Amygdala (tissue), 56 donors: ENCODE measurements at places on chromosomes 3 and 15.

GRCh38 chr15:34514251-34514670 lies 69.2 kb downstream of the GOLGA8B start:
- DNase-seq: no peak

DNA sequence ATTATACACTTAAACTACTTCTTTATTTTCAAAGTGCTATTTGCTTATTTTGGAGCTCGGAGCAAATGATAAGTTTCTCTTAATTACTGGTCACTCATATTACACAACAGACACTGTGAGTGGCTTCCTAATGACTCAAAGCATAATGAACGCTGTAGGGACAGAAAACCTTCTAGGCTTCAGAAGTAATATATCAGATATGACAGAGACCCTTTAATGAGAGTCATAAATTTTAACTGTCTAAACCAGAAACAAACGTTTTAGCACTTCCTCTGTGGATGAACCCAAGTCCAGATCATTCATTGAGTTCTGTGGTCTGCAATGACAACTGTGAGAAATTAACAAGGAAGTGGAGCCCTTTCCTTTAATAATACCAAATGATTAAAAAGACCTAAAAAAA lies 66.6 kb downstream of the ARPP21 start:
- no peak for DNase-seq

- no peak for DNase-seq
Observed at GRCh38 chr3:72120806-72121778, 336.1 kb upstream of the PROK2 start.

- no peak for DNase-seq
Observed at GRCh38 chr3:32500880-32501782, 1.5 kb downstream of the CMTM6 start.

GRCh38 chr15:90442423-90442822 lies 54.4 kb downstream of the IQGAP1 start:
- DNase-seq: no peak

DNA sequence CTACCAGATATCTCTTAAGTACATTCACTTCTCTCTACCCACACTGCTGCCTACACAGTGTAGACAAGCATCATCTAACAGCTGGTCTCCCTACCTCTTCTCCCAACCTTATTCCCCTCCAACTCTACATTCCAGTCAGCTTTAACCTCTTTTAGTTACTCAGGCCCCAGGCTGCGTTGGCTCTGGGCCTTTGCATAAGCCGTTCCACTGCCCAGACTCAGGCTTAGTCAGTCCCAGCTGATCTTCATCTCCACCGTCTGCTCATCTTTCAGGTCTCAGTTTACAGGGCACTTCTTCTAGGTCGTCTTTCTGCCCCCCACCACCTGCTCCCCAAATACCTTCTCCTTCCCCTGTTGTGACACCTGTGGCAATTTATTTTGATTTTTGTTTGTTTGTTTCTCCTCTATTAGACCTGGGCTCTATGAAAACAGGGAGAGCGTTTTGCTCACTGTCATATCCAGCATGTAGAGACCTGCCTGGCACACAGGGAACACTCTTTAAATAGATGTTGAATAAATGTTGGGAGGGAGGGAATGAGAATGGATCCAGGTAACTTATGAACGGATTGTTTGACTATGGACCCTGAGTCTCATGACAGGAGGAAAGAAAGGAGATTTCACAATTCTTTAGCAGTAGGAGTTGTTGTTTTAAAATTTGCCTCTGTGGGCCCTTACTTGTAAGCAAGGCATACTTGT lies 11.1 kb downstream of the SLC27A2 start:
- DNase-seq: no peak

GRCh38 chr15:80557441-80558234 lies 137.5 kb upstream of the ABHD17C start:
- DNase-seq: no peak

GRCh38 chr3:59001675-59002074 lies 48.1 kb downstream of the CFAP20DC start:
- DNase-seq: no peak

- no peak for DNase-seq
Observed at GRCh38 chr15:54119051-54119450, 140.8 kb downstream of the UNC13C start.

DNA sequence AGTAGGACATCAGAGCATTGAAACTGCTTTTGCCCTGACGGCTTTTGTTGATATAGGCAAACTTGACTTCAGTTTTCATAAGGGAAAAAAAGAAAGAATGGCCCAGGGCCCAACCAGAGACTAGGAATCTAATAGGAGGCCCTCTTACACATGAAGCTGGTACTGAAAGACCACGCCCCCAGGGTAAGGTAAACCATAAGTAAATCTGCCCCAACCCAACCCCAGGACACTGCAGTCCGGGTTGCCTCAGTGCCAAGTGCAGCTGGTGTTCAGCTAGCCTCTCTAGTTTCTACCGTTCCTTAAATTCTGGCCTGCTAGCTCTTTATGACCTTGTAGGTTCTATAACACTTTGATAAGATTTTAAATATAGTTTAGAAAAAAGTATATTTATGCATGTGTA lies 136.7 kb downstream of the AQP9 start:
- DNase-seq: no peak

- DNase-seq: no peak
Observed at GRCh38 chr15:74370471-74370870, 3.0 kb upstream of the CYP11A1 start.

DNA sequence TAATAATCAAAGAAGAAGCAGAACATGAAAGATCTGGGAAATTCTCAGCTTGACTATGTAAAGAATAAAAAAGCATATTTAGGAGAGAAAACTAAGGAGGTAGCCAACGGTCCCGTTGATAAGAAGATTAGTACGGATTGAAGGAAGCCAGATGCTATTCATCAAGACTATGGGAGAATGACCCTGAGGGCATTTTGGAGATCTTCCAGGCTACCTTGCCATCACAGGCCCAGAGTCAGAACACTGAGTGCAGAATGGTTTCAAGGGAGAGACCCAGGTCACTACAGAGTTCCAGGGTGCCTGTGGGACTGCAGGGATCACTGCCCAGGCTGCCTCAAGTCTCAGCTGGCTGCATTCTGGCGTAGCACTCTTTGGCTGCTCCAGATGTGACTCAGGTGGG lies 752.9 kb upstream of the ARPP21 start:
- no peak for DNase-seq

GRCh38 chr3:88132894-88133293 lies 16.9 kb upstream of the C3orf38 start:
- no peak for DNase-seq

- DNase-seq: no peak
Observed at GRCh38 chr15:35932531-35932930, 386.6 kb upstream of the DPH6 start.

DNA sequence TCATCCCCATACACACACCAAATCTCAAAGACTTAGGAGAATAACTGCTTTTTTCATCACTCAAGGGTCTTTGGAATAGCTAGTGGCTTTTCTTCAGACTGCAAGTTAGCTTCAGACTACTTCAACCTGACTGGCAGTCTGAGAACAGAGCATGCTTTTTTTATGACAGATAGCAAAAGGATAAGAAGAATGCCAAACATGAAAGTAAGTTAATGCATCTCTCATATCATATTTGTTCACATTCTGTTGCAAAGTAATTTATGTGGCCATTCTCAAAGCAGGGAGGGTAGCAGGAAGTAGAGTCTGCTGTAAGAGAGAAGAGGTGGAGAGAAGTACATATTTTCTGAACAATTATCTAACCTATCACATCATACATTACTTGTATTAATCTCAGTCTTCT lies 544.4 kb downstream of the ZPLD1 start:
- no peak for DNase-seq

DNA sequence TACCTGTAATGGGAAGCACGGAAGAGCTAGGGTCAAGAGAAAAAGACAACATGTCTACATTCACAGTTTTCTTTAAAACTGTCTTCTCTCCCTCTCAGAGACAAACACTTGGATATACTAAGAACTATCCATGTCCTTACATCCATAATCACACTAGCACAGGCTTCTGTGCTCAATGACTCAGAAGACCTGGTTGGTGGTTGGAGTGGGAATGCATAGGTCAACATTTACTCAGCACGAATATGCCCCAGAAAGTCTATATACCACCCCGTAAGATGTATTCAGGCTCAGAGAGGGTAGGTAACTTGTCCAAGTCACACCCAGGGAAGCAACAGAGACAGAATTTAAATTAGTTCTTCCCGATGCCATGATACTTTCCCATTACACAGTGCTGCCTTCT lies 891.1 kb downstream of the TUSC7 start:
- DNase-seq: no peak

DNA sequence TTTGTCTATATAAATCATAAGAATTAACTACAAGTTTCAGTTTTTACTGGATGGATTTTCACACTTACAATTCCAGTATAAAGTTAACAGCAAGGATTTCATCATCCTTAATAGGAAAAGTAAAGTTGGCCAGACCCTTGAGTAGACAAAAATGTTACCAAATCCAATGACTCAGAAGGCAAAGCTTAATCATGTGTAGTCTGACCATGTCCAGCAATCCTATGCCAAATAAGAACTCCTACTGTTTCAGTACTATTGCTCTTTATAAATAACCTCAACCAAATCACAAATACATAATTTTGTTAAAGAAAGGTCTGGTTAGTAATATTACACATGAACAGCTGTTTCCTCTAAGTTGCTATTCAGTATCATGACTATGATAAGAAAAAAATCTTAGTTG lies 35.0 kb downstream of the PLOD2 start:
- no peak for DNase-seq
